ENCODE measurements at places on chromosomes 2 and 18.

DNA sequence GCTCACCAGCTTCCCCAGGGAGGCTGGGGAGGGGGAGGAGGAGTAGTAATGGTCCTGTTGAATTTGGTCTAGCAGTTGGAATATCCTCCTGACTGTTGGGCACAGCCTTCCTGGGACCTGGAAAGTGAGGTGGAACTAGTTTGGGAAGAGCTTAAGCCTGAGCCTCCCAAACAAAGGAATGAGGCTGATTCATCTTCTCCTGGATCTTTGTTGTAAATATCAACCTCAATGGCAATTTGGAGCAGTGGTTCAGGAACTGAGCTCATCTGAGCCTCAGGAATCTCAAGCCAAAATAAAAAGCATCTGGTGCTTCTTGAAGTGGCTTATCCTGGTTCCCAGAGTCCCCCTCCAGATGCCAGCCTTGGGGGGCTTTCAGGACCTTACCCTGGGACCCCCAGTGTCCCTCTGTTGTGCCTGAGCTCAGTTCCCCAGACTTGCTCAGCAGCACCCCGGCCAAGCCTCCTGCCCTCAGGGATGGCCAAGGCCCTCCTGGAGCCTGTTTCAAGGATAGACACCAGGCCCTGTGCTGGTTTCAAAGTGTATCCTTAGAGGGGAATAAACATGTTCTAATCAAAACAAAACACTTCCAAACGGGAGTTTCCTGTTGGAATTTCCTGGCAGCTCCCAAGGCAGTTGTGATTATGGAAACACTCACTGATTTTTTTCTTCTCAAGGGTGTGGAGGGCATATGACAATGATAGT lies 112.6 kb downstream of the DDX1 start:
- no peak for DNase-seq

- DNase-seq = no peak
Observed at GRCh38 chr2:220353897-220354296, 726.5 kb downstream of the SLC4A3 start.

DNA sequence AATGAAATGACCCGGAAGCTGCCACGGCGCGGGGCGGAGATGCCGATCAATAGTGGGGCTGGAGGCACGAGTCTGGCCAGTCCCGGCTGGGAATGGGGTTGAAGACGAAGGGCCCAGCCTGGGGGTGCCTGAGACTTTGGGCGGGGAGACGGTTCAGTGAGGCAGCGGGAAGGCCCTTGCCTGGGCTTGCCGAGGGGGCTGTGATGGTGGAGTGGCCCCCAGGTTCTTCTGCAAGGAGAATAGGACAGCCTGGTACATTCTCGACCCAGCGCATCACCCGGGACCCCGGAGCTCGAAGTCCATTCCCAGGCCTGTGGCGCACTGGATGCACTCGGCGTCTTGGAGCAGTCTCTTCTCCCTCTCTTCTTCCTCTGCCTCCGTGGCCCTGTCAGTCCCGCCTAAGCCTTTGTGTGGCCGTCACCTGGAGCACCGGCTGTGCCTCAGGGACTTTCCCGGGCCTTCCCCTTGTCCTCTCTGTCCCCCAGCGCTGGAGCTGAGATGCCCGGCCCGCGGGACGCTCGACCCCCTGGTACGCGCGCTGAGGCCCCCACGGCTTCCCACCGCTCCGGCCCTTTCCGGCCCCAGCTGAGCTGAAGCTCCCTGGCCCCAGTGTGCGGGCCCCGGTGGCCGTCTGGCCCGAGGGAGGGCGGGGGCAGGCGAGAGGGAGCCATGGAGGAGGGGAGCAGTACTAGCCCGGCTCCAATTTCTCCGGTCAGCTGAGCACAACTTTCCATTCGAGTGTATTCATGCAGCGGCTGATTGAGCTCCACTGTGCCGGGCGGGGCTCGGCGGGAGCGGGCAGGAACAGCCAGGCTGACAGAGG lies 8.0 kb downstream of the SIX3 start:
- no peak for DNase-seq

- no peak for DNase-seq
Observed at GRCh38 chr2:9952856-9953503, 1.5 kb downstream of the GRHL1 start.

DNA sequence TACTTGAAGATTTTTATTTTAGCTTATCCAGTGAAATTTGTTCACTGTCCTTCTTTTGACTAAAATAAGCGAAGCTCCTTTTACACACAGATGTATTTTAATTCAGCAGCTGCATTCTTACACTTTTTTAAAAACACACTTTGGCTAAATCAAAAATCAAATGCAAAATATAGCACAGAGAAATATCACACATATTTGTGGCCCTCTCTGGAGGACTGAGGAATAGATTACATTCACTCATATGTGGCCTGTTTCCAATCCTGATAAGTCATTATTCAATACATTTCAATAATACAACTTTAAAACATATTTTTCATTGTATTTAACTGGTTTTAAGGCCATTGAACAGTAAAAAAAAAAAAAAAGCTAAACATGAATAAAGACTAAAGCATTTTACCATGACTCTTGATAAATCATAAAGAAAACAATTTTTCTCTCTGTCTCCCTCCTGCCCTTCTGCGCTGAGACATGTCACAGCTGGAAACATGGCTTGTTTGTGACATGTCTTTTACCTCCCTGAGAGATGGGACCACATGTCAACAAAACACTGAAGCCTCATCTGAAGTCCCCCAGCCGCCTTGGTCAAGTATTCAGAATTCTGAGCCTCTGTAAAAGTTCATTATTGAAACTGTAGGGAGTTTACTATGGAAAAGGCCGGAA lies 221.0 kb downstream of the ZNF407 start:
- DNase-seq = no peak

DNA sequence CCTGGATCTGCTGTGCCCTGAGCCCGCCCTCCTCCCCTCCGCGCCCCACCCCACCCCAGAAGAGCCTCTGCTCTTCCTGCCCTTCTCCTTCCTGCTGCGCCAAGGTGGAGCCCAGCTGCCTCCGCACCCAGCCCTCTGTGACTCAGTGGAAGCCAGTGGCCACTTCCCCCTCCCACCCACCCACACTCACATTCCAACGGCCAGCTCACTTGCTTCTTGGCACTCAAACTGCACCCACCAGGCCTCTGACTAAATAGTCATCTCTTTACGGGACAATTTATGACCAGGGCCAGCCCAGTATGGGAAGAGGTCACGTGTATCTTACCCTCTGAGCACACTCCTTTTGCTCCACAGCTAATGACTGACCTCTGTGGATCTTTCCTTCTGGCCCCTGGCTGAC lies 150.4 kb upstream of the SLC1A4 start:
- DNase-seq = no peak

- DNase-seq = peak; percentile 58
Observed at GRCh38 chr2:26401739-26402541, at the start of gene DRC1. TSS of gene DRC1 (plus strand) at chr2:26401920. CDS start at chr2:26401990, 70 bp downstream.

GRCh38 chr2:137151731-137152130 lies 386.4 kb downstream of the THSD7B start:
- no peak for DNase-seq

DNA sequence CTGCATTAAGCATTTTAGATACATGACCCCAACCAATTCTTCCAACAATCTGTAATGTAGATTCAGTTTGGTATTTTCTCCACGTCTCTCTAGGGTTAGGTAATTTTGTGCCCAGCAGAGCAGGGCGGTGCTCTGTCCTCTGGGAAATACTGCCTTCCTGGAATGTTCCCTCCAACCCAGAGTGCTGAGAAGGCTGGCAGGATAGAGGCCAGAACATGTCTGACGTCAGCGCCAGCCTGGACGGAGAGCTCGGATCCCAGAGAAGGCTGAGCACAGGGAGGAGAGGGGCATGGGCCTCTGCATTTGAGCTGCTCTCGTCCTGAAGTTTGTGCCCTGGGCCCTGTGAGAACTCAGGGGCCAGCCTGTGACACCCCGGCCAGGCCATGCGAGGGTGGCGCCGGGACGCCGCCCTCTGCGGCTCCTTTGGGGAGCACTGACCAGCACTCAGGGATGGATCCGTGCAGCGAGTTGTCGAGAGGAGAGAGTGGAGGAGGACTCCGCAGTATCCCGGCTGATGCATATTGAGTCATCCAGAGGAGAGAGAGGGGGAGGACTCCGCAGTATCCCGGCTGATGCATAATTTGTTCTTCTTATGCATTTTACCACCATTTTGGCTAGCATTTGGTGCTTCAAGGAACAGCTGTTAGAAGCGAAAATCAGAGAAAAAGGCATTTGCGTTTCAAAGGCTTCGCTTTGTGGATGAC lies 80.0 kb upstream of the PXDN start:
- no peak for DNase-seq

- DNase-seq = no peak
Observed at GRCh38 chr2:1683297-1683696, 61.0 kb downstream of the PXDN start.

DNA sequence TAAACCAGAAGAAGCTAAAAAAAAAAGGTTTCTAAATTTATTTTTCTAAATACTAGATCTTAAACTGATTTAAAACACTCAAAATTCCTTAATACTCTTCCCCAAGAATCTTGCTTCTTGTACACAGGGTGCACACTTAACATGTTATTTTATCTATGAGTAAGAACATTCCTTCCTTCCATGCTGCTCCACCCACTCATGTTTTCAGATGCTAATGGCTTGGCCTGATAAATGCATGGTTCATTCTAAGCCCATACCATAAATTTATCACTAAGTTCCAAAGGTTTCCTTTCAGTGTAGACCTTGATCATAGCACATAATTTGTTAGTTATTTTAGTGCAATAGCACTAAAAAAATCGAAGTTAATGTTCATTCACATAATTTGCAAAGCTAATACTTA lies 8.1 kb downstream of the FBXO48 start:
- no peak for DNase-seq

DNA sequence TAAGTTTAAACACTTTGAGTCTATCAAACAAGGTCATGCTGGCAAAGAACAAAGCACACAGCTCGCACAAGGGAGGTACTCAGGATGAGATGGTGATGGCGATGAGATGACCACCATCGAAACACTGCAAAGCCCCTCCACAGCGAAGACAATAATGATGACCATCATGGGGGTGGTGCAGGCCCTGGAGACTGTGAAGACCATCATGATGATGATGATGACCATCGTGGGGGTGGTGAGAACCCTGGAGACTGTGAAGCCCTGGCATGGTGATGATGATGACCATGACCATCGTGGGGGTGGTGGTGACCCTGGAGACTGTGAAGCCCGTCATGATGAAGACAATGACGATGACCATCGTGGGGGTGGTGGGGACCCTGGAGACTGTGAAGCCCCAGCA lies 81.6 kb upstream of the SALL3 start:
- no peak for DNase-seq

DNA sequence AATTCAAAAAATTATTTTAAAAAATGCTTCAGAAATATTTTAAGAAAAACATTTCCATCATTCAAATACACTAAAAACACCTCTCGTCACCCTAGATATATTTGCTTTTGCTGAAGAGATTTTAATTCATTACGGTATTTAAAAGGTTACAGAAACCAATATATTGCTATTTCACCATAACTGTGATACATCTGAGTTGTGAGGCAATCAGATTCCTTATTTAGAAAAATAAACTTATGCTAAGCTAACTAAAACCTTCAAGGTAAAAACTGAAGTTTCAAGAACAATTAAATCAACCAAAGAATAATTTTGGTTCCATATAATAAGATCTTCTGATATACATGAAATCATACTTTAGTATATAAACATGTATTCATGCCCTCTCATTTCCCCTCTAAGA lies 32.8 kb downstream of the PELI1 start:
- no peak for DNase-seq
